Epithelial cell of umbilical artery (primary cell): ENCODE measurements at places on chromosomes 1 and 21. TPM values are rescaled to one million over a fixed set of nuclear protein-coding genes. Genes with fewer than 3 reads are reported as not detected.

The SYTL1 gene
- under 0.01 TPM in 1 of 2 replicates, not detected in the other for total RNA-seq

The C8A gene
- total RNA-seq: not detected in 2 replicates

The HEYL gene
- under 0.01 TPM in 1 of 2 replicates, not detected in the other for total RNA-seq

The AGMAT gene
- 2.3 and 3.0 TPM in 2 replicates for total RNA-seq

The OR2L2 gene
- total RNA-seq: not detected in 2 replicates

The AHCYL1 gene
- 39.8 and 44.5 TPM in 2 replicates for total RNA-seq

The VAV3 gene
- 1.9 and 2.1 TPM in 2 replicates for total RNA-seq

The TBX15 gene
- total RNA-seq: not detected in 2 replicates

The ZNF593OS gene
- total RNA-seq: not detected in 2 replicates

The TRIM67 gene
- not detected in 2 replicates for total RNA-seq

The NHLH2 gene
- total RNA-seq: under 0.01 TPM in 2 replicates

The CYP4B1 gene
- total RNA-seq: not detected in 2 replicates

The ENTREP3 gene
- 4.5 and 5.2 TPM in 2 replicates for total RNA-seq

The ZFYVE9 gene
- total RNA-seq: 26.6 and 31.3 TPM in 2 replicates

The CROCC gene
- 14.6 and 20.8 TPM in 2 replicates for total RNA-seq

The UBE2U gene
- total RNA-seq: not detected in 2 replicates

The NR5A2 gene
- total RNA-seq: 4.5 and 14.3 TPM in 2 replicates

The PLCH2 gene
- total RNA-seq: not detected in 2 replicates

The H3-3A gene
- total RNA-seq: 189 and 217 TPM in 2 replicates

The GJA9 gene
- total RNA-seq: not detected in 2 replicates

The S100A7A gene
- total RNA-seq: not detected in 2 replicates

The OR2M3 gene
- total RNA-seq: not detected in 2 replicates

The FASLG gene
- total RNA-seq: not detected in 2 replicates

The SMG5 gene
- 38.0 and 73.6 TPM in 2 replicates for total RNA-seq

The TP73 gene
- total RNA-seq: under 0.01 TPM in 1 of 2 replicates, not detected in the other

The ZNF695 gene
- 1.6 and 4.0 TPM in 2 replicates for total RNA-seq

The ANXA9 gene
- not detected in 2 replicates for total RNA-seq

The LAD1 gene
- not detected in 2 replicates for total RNA-seq

The CNKSR1 gene
- total RNA-seq: 0.30 TPM in 1 of 2 replicates, not detected in the other

The COL16A1 gene
- 1.3 and 35.6 TPM in 2 replicates for total RNA-seq

The PTGER3 gene
- total RNA-seq: under 0.01 and 0.32 TPM in 2 replicates

The GNG4 gene
- not detected in 2 replicates for total RNA-seq

The SKI gene
- 14.0 TPM in 2 replicates for total RNA-seq

The PSRC1 gene
- total RNA-seq: 7.5 and 12.3 TPM in 2 replicates

The KRTAP10-5 gene
- not detected in 2 replicates for total RNA-seq

The FUBP1 gene
- total RNA-seq: 121 and 158 TPM in 2 replicates

The OR2L13 gene
- not detected in 2 replicates for total RNA-seq

The VSIG8 gene
- under 0.01 TPM in 1 of 2 replicates, not detected in the other for total RNA-seq

The C2CD4D gene
- not detected in 2 replicates for total RNA-seq

The SAMD13 gene
- 3.6 and 5.2 TPM in 2 replicates for total RNA-seq

The SEMA6C gene
- 5.8 and 8.8 TPM in 2 replicates for total RNA-seq

The FAM110D gene
- total RNA-seq: 2.1 and 3.9 TPM in 2 replicates

The TAS1R1 gene
- not detected in 2 replicates for total RNA-seq

The UMODL1 gene
- not detected in 2 replicates for total RNA-seq
